HFFc6 (cell line): ENCODE measurements at places on chromosomes 6 and 20. TPM values are rescaled to one million over a fixed set of nuclear protein-coding genes. Genes with fewer than 3 reads are reported as not detected.
A peak's percentile ranks its signal among the peaks of the same experiment; 100 is the strongest.

CALHM4 gene
- 0.20 to 0.42 TPM (median 0.24 TPM) in 3 replicates for total RNA-seq

- no peak for DNase-seq
Measured at GRCh38 chr6:114049367-114049966, 78.5 kb upstream of the HDAC2 start.

SYCP2L gene
- total RNA-seq: not detected in 2 replicates

ALDH8A1 gene
- total RNA-seq: not detected in 3 replicates

DNA sequence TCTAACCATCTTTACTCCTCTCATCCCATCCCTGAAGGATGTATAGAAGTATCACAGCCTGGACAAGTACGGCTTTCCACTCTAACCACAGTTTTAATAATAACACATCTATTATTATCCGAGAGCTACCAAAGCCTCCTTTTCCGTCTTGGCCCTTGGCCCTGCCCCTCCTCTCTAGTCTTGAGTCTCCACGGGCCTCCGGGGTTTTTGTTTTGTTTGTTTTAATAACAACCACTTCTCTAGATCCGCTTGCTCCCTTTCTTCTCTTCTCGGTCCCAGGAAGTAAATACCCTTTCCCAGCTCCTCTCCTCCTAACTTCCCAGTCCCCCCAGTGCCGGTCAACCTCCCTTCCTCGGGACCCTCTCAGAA is 661 bp downstream of the LCA5 start:
- peak; percentile 16 for DNase-seq

RIMS4 gene
- not detected in 3 replicates for total RNA-seq

GRCh38 chr20:63158845-63159244 is 57.1 kb downstream of the YTHDF1 start:
- DNase-seq: no peak

DNA sequence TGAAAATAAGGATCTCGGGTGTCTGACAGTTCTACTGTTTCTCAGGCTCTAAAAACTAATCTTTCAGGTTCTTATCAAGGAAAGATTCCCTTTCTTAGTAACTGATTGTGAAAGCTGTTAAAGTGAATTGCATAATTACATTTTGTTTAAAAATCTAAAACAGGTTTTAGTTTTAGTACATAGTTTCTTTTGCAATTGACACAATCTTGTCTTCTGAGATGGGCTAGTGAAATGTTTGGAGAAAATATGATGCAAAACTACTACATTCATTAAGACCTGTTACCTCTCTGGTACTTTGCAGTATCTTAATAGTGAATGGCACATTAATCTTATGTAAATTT is 298.4 kb downstream of the UTRN start:
- no peak for DNase-seq

- DNase-seq: no peak
Measured at GRCh38 chr20:15033891-15034290, 696.5 kb upstream of the FLRT3 start.
